ENCODE measurements at places on chromosomes 13 and 19.

DNA sequence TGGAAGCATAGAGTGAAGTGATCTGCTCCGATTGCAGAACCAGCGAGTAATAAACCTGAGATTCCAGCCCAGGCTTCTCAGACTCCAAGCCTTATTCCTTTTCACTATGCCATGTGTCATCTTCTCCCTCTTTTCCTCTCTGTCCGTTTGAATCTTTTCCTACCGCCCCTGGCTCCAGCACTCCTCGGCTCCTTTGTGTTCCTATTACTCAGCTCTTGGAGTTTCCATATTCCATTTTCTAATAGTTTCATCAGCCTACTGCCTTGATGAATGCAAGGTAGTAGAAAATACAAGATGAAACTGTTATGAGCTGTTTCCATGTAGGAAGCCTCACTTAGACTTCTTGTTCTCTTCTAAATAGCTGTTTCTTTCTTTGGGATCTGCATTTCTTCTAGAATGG lies 138.6 kb downstream of the MYO16 start:
- DNase-seq, result no peak

- DNase-seq, result no peak
Measured at GRCh38 chr19:1947651-1948209, 6.8 kb downstream of the CSNK1G2 start.

DNA sequence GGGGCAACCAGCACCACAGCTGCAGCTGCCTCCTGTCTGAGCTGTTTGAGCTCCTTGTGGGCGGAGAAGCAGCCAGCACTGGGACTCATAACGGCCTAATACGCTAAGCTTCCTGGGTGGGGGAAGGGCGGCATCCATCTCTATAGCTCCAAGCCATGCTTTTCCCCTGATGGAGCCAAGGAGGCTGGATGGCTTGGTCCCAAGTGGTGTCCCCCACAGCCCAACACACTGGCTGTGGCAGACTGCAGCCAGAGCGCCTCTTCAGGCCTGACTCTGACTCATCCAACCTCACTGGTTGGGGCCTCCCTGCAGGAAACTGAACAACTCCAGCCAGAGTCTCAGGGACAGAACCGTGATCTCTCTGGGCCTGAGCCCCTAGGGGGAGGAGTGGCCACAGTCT lies 537.3 kb downstream of the SUCLA2 start:
- DNase-seq, result no peak

DNA sequence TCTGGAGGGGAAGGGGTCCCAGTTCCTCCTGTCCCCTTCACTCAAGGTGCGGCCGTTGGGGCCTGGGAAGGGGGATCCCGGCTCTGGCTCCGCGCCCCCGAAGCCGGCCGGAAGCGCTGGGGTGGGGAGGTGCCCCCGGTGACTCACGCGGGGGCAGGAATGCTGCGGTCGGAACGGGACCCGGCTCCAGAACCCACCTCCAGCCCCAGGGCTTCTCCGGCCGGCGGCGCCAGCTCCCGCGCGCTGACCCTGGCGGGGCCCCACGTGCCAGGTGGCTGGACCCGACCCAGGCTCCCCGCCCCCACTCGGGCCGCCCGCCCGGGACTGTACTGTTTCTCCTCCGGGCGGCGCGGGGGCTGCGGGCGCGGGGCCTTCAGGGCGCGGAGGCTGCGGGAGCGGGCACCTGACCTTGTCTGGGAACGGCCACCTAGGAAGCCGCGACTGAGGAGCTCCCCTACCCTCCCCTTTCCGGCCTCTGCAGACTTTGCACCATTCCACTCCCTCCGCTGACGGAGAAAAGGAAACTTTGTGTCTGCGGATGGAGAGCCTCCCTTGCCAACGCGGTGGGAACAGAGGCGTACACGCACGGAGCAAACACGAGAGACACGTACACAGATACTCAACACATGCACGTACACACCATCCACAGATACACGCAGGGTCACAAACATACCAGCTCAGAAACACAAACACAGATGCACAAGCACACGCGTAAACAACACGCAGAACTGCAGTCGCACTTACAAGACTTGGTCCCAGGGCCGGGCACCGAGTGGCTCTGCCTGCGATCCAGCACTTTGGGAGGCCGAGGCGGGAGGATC lies 7.2 kb downstream of the AXL start:
- peak; percentile 20 for DNase-seq

DNA sequence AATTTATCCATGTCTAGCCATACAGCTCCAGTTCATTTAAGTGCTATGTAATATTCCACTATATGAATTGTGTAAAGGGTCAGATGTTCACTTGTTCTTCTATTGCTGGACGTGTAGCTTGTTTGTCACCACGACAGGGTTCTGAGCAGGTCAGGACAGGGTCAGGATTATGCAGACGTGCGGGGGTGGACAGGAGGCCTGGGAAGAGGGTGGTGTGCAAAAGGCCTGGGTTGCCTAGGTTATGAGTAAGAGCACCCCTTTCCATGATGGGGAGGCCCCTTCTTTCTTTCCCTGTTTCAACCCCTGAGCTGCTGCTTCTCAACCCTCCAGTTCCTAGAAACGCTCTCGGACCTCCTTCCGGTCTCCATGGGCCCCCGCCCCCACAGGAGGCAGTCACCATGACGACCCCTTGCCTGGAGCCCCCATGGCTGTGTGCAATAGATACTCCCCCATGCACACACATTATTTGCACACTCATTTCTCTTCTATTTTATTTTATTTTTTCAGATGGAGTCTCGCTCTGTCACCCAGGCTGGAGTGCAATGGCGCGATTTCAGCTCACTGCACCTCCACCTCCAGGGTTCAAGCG lies 2.0 kb downstream of the EXOC3L2 start:
- DNase-seq, result no peak

DNA sequence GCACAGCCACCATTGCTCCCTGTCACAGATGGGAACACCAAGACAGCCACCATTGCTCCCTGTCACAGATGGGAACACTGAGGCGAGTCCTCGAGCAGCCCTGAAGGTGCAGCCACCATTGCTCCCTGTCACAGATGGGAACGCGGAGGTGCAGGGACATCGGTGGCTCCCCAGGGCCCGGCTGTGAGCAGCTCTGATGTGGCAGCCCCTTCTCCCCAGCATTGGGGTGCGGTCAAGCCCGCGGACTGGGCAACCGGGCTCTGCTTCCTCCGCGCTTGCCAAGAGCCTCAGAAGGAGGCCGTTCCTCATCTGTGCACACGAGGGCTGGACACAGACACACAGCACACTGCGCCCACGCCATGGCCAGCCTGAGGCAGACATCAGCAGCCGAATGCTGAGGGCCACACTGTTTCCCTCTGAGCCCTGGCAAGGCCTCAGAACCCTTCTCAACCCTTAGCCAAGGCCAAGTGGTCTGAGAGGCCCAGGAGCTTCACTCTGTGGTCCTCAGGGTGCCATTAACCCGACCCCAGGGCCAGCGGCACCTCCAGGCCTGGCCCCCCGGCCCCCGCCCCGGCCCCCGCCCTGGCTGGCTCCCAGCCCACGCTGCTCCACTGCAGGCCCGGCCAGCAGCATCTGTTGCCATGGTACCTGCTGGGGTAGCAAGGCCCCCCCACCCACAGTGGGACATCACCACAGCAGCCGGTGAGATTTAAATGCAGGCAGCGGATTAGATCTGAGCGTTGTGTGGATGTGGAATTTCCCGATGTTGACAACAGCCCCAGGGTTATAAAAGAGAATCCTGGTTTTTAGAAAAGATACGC lies 18.4 kb downstream of the C2CD4C start:
- DNase-seq, result no peak

DNA sequence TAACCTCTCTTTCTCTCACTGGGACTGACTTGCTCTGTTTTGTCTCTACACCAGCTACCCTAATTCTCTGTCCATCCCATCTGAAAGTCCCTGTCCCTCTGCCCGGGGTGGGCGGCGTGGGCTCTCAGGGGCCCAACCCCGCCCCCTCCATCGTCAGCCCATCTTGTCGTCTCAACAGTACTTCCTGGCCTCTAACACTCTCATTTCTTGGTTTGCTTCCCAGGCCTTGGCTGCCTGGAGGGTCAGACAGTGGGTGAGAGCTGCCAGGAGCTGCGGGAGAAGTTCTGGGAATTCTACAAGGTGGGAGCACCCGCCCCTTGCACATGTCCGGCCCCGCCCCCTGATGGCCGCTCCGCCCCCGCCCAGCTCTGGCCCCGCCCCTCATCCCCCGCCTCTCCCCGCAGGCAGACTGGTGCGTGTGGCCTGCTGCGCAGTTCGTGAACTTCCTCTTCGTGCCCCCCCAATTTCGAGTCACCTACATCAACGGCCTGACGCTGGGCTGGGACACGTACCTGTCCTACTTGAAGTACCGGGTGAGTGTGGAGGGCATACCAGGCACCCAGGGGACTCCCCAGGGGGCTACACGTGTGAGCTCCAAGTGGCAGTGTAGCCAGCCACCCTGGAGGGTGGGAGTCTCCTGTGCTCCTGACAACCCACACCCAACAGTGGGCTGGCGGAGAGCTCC lies 1.7 kb downstream of the MPV17L2 start:
- no peak for DNase-seq
